ENCODE measurements at places on chromosomes 12 and 14.

DNA sequence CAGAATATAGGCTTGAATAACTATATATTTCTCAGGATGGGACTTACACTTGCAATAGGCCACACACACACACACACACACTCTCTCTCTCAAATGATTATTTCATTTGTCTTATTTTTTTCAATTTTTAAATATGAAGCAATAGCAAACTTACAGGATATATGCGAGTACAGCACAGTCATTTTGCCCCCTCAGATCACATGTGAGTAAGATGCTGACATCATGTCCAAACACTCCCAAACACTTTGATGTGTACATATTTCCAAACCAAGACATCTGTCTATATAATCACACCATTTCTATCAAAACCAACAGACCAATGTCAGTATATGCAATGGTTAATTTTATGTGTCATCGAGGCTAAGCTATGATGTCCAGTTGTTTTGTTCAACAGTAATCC, 1535.9 kb upstream of the FLRT2 start:
- no peak for DNase-seq

GRCh38 chr14:78073028-78073427, 97.1 kb upstream of the NRXN3 start:
- DNase-seq = no peak

DNA sequence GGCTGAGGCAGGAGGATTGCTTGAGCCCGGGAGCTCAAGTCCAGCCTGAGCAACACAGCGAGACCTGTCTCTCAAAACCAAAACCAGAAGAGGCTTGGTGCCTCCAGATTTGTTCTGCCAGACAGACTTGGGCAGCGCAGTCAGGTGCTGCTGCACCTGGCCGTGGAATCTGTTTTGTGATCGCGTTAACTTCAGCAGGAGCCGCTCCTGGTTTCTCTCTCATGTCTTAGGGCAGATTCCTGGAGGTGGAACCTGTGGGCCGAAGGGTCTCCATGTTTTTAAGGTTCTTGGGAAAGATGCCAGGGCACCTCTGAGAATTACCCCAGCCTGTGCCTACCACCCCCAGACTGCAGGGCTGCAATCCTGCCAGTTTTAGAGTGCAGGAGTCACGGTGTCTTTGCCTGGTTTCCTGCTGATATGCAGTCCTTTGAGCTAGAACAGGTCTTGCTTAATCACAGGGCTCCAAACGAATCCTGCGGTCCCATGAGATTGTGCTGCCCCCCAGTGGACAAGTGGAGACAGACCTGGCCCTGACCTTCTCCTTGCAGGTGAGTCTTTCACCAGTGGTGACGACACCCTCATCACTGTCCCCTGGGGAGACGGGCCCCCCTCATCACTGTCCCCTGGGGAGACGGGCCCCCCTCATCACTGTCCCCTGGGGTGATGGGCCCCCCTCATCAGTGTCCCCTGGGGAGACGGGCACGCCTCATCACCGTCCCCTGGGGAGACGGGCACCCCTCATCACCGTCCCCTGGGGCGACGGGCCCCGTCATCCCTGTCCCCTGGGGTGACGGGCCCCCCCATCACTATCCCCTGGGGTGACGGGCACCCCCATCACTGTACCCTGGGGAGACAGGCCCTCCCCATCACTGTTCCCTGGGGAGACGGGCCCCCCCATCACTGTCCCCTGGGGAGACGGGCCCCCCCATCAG, 37.6 kb downstream of the PACS2 start:
- DNase-seq = peak; percentile 69

- peak; percentile 53 for DNase-seq
Measured at GRCh38 chr12:96094201-96094600, 58.8 kb upstream of the LTA4H start.

- DNase-seq = no peak
Measured at GRCh38 chr14:64442300-64442988, 22.9 kb upstream of the AKAP5 start.

GRCh38 chr12:100337727-100338126, 19.1 kb upstream of the SLC17A8 start:
- no peak for DNase-seq

DNA sequence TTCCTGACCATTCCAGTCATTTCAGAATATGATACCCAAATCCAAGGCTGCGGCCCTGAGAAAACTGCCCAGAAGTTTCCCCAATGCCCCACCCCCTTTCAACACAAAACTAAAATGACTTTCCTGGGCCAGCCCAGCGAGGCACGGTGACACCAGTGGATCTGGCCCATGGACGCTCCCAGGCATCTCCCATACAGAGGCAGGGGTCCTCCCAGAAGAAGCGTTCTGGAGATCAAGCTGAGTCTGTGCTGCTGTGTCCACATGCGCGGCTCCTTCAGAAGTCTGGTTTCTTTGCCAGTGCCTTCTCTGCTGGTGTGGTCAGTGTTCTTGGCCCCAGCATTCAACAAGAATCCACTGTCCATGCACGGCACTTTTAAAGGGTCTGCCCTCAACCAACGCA, 228.2 kb upstream of the SFSWAP start:
- no peak for DNase-seq

DNA sequence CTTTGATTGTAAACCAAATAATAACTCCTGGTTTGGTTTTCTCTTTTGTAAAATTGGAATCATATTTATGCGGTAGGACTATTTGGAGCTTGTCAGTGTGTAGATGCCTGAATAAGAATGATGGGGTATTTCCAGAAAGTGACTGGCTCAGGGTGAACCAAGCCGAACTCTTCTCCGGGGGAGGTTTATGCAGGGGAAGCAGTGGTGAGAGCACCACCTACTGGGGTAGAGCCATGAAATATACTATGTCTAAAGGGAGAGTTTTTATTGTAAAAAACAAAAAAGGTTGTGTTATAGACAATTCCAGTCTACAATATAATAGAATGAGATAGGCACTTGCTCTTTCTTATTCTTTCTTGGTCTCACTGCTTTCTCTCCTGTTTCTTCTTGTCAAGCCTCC, 222.9 kb upstream of the SLC16A7 start:
- no peak for DNase-seq

Data from T-helper 2 cell (primary cell).